Keratinocyte (primary cell): ENCODE measurements at places on chromosomes 6 and 20. TPM values are rescaled to one million over a fixed set of nuclear protein-coding genes. Genes with fewer than 3 reads are reported as not detected.

EEF1A2 gene
- 0.12 to 0.77 TPM (median 0.31 TPM) in 3 replicates for polyA plus RNA-seq

PRDM13 gene
- not detected in 3 replicates for polyA plus RNA-seq

FUT9 gene
- polyA plus RNA-seq = 0.01 TPM in 1 of 3 replicates, not detected in the others

RSPO3 gene
- polyA plus RNA-seq = not detected in 3 replicates

DEFB124 gene
- polyA plus RNA-seq = not detected in 3 replicates

SSTR4 gene
- polyA plus RNA-seq = not detected in 3 replicates

UBR2 gene
- polyA plus RNA-seq = 13.7 to 21.6 TPM (median 17.1 TPM) in 3 replicates

OXT gene
- not detected in 3 replicates for polyA plus RNA-seq

TRIM10 gene
- not detected in 3 replicates for polyA plus RNA-seq

ISM1 gene
- polyA plus RNA-seq = 2.2 to 5.0 TPM (median 3.3 TPM) in 3 replicates

RBM39 gene
- 37.4 to 146 TPM (median 139 TPM) in 3 replicates for polyA plus RNA-seq

PTPRK gene
- polyA plus RNA-seq = 42.6 to 52.7 TPM (median 50.4 TPM) in 3 replicates

TREML2 gene
- 0.03 to 0.08 TPM (median 0.03 TPM) in 3 replicates for polyA plus RNA-seq
